ENCODE measurements at places on chromosomes 11 and 22.

DNA sequence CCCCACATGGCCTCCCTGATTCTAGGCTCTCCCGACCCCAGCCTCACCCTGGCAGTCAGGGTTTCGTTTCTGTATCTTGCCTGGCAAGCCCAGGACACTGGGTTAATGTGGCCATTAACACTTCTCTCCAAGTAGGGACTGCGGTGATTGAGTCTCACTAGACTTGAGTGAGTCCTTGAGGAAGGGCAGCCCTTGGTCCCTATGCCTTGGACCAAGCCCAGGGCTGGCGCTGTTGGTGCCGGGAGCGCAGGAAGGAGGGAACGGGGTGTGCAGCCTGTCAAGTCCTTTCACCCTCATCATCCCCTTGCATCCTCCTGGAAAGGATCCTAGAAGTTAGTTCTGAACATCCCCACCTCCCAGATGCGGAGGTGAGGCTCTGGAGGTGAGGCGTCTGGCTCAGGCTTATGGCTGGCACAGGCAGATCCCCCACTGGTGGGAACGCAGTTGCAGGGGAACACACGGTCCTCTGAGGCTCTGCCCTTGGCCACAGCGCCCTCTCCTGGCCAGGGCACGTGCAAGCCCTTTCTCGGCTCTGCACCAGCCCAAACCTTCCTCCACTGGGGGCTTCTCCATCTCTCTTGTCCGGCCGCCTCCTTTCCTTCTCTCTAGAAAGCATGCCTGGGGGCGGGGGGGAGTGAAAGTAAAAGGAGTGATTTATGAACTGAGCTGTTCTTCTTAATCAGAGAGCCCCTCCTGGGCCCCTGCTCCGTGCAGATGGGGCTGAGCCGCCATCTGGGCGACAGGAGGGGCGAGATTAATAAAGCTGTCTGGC is 56.7 kb downstream of the TP53I11 start:
- peak overlapping the region; percentile 73 for H3K27ac ChIP-seq
- H3K4me3 ChIP-seq = no peak overlapping the region
- peak; percentile 91 for DNase-seq

DNA sequence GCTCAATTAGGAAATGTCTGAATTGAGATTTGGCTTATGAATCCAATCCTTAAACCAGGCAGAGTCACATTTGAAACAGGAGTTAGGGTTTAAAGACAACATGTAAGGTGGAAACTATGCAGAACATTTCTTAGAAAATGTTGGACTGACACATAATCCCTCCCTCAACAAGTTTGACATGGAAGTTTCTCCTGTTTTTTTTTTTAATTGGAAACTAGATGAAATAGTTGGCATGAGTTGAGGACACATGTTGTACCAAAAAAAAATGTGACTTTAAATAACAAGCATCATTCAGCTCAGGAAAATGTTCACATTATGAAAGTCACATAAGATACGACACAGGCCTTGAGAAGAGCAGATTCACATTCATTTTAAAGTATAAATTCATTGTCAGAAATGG is 154.9 kb upstream of the DDI1 start:
- no peak overlapping the region for H3K27ac ChIP-seq
- no peaks in the 10 kb centered on the region for H3K27me3 ChIP-seq
- no peak for DNase-seq
- no peaks in the 10 kb centered on the region for H3K36me3 ChIP-seq
- H3K4me3 ChIP-seq = no peak overlapping the region

- no peak overlapping the region for H3K4me3 ChIP-seq
- DNase-seq = no peak
- no peak overlapping the region for H3K27ac ChIP-seq
These were observed 14.8 kb downstream of the ARFGAP2 start for GRCh38 chr11:47161890-47162289.

- peaks cover 58% of the 10 kb centered on the region for H3K4me1 ChIP-seq
- H3K27me3 ChIP-seq = no peaks in the 10 kb centered on the region
- DNase-seq = no peak
- no peak overlapping the region for H3K27ac ChIP-seq
These were observed 4.5 kb downstream of the PRDM10 start for GRCh38 chr11:129998107-129998506.

GRCh38 chr11:91248199-91248807 is 976.3 kb upstream of the FAT3 start:
- H3K4me3 ChIP-seq = no peak overlapping the region
- no peak overlapping the region for H3K27ac ChIP-seq
- H3K4me1 ChIP-seq = no peaks in the 10 kb centered on the region
- DNase-seq = peak; percentile 31
- no peaks in the 10 kb centered on the region for H3K27me3 ChIP-seq

GRCh38 chr22:29784451-29785361 is 17.5 kb downstream of the UQCR10 start:
- peak overlapping the region; percentile 79 for H3K27ac ChIP-seq
- no peak overlapping the region for H3K4me3 ChIP-seq
- H3K36me3 ChIP-seq = peaks cover 27% of the 10 kb centered on the region
- peak; percentile 44 for DNase-seq
- H3K27me3 ChIP-seq = no peaks in the 10 kb centered on the region

DNA sequence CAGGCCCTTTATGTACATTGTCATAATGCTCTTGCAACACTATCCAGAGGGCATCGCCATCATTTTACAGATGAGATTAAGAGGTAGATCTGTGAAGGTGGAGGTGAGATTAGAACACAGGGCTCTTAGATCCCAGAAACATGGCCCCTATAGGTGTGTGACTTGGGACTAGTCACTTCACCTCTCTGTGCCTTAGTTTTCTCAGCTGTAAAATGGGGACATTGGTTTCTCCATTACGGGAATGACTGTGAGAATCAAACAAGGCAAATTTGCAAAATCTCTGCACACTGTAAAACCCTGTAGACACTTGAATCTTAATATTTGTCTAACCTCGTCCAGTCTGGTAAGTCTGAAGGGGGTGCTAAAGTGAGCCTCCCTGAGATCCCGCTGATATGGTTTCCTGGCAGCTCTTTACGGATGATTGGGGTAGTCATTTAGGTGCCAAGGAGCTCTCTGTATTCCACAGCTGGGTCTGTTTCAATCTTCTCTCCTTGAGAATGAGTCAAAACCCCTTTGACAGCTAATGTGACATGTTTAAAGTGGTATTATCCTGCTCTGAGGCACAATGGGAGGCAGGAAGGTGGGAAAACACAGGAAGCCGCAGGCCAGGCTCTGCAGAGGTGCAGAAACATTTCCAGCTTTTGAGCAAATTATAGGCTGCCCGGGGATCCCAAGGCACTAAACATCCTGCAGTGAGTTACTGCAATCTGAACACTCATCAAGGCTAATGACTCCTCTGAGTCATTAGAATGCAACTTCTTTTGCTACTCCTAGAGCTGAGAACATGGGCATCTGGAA is 140.8 kb downstream of the CCDC81 start:
- peaks cover 8% of the 10 kb centered on the region for H3K4me1 ChIP-seq
- no peaks in the 10 kb centered on the region for H3K27me3 ChIP-seq
- no peak for DNase-seq
- peak overlapping the region; percentile 34 for H3K27ac ChIP-seq

DNA sequence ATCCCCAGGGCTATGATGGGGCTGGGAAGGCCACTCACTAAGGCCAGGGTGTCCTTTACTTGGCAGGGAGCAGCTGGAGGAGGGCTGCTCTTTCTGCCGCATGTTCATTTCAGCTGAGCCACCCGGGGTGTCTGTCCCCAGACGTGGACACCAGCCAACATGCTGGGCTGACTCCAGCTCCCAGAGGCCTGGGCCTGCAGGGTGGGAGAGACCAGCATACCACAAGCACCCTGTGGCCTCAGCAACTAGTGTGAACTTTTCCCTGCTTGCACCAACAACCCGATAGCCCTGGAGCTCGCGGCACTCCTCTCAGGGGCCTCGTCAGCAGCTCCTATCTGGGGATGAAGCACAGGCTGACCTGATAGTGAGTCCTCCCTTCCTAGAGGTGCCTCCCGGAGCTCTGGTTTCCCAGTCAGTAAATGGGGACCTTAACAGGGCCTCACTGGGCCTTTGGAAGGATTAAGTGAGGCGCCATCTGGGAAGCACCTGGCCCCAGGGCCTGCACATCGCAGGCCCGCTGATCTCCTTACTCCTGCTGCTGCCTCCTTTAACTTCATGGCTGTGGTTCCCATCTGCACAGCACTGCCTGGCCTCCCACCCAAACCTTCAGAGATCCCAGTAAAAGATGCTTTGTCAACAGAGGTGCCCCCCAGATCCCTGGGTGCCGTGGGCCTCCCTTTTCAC is 83.4 kb downstream of the GALNT18 start:
- H3K4me1 ChIP-seq = peaks cover 26% of the 10 kb centered on the region
- H3K27ac ChIP-seq = peak overlapping the region; percentile 22
- no peak overlapping the region for H3K4me3 ChIP-seq
- no peaks in the 10 kb centered on the region for H3K36me3 ChIP-seq
- H3K27me3 ChIP-seq = no peaks in the 10 kb centered on the region

DNA sequence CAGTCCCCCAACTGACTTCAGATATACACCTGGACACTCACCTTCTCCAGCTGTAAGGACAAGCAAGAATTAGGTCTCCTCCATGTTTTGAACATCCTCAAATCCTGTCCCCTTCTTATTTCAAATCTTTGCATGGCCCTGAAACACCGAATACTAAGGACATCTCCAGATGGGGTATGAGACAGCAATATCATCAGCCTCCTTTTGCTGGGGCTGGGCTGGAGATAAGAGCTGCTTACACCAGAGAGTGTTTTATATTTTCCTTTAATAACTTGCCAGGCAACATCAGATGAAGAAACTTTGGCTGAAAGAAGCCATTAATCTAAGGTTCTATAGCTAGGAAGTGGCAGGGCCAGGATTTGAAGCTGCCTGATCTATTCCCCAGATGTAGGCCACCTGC is 21.6 kb downstream of the TUG1 start:
- H3K4me1 ChIP-seq = peaks cover 8% of the 10 kb centered on the region
- H3K27me3 ChIP-seq = no peaks in the 10 kb centered on the region

DNA sequence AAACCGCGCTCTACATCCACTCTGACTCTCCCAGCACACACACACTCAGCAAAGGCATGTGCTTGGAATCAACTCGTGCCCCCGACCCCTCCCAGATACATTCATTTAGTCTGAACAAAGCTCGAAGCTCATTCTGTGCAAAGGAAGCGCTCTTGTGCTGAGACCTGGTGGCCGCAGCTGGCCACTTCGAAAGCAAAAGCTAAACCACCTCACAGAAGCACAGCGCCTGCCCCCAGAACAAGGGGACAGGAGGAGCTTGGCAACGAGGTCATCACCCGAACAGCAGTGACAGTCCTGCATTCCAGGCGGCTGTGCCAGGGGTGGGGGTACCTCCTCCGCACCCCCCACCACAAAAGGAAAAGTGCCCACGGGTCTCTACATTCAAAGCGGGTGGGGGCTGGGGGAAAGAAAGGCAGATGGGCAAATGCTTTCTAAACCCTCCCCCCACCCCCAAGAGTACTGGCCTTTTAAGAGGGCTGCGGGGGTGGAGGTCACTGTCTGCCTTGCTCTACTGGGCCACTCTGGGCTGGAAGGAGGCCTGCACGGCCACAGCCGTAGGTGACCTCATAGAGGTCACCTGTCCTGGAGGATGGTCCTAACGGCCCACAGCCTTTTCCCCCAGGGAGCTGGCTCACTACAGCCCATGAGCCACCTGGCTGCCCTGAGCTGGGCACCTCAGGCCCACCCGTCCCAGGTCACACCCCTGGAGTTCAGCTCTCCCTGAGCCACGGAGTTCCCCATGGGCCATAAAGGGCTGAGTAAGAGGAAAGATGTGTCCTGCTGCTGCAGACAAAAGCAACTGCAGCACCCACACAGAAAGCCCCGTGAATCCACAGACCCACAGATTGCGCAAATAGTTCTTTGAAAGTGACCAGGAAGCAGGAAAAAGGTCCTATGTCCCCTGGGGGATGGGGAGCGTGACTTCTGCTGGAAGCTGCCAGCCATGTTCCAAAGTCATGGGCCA is 21.3 kb downstream of the CBX7 start:
- H3K27me3 ChIP-seq = no peaks in the 10 kb centered on the region
- DNase-seq = no peak
- peaks cover 26% of the 10 kb centered on the region for H3K4me1 ChIP-seq
- peaks cover 37% of the 10 kb centered on the region for H3K36me3 ChIP-seq
- no peak overlapping the region for H3K4me3 ChIP-seq
- H3K27ac ChIP-seq = peak overlapping the region; percentile 17

- H3K36me3 ChIP-seq = peaks cover 23% of the 10 kb centered on the region
- no peak for DNase-seq
- H3K4me1 ChIP-seq = peaks cover 29% of the 10 kb centered on the region
- H3K27me3 ChIP-seq = no peaks in the 10 kb centered on the region
- H3K27ac ChIP-seq = no peak overlapping the region
- no peak overlapping the region for H3K4me3 ChIP-seq
These were observed 10.0 kb downstream of the DCPS start for GRCh38 chr11:126313826-126314225.

DNA sequence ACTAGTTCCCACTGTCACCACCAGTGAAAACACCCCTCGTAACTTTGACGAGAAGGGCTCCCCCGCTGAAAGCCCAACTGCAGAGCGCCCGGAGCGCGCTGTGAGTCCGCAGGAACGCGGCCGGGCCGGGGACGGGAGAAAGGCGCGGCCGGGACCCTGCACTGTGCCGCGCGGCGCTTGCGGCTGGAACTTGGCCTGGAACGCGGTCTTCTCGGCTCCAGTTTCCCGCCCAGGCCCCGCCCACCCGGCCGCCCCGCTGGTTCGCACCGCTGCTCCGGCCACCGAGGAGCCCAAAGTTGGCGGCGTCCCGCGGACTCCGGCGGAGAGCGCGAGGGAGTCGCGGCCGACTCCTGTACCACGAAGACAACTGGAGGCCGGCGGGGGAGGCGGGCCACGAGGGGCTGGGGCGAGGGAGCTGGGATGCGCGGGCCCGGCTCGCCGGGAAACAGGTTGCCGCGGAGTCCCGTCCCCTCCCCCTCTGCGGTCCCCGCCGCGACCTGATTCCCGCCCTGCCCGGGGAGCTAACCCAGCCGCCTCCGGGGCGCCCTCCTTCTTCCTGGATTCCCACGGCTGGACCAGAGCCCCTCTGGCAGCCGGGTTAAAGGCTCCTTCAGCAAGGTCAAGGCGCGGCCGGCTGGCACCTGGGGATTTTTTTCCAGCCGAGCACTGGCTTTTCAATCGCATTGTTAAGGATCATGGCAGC is 3.4 kb downstream of the TENM4 start:
- H3K4me3 ChIP-seq = peak overlapping the region; percentile 59
- H3K27me3 ChIP-seq = peaks cover 100% of the 10 kb centered on the region
- H3K4me1 ChIP-seq = peaks cover 49% of the 10 kb centered on the region
- H3K27ac ChIP-seq = peak overlapping the region; percentile 61
- H3K36me3 ChIP-seq = no peaks in the 10 kb centered on the region

DNA sequence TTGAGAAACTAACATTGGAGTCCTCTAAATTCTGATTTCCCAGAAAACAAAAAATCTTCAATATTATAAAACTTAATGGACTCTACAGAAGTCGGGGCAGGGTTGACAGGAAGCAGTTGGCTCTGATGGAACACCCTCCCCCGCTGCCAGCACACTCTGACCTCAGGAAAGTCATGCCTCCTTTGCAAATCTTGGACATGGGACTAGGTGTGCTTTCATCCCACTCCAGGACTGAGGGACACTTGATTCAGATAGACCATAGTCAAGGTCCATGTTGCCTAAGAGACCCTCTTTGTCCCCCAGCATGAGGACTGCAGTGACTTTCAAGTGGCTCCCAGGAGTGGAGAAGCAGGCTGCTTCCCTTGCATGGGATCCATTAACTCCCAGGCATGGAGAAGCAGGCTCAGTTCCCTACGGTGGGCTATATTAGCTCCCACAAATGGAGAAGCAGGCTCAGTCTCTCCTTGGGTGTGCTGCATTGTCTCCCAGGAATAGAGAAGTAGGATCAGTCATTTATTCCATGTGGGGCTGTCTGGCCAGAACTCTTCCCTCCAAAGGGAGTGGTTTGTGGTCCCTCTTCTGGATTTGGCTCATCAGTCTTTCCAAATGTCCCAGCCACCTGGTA is 38.3 kb downstream of the C22orf31 start:
- no peak overlapping the region for H3K4me3 ChIP-seq
- peaks cover 19% of the 10 kb centered on the region for H3K4me1 ChIP-seq
- DNase-seq = no peak
- peak overlapping the region; percentile 6 for H3K27ac ChIP-seq
